ENCODE measurements at places on chromosomes 2 and 18.

- DNase-seq, result no peak
Measured at GRCh38 chr2:1491751-1492150, 78.5 kb downstream of the TPO start.

- DNase-seq, result no peak
Measured at GRCh38 chr2:124079045-124079444, 54.0 kb downstream of the CNTNAP5 start.

DNA sequence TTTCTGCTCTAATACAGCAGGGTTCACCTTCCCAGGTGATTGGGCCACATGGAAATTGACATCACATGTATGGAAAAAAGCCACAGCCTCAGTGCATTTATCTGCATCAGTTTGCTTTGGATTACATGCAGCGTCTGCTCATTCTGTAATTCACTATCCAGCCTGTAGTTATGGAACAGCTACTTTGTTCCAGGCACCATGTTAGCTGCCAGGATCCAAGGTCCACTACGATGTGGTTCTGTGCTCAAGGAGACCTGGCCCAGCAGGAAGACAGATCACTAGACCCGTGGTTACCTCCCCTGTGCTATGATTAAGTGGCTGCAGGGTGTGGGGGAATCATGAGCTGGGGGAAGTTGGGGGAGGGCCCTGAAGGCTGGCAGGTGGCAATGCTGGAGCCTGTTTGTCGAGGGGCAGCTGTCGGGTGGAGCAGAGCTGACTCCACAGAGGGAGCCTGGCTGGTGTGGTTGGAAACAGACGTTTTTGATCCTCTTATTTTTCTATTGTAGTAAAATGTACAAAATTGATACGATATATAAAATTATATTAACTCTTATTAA is 58.6 kb downstream of the TSHZ1 start:
- DNase-seq, result no peak

- DNase-seq, result no peak
Measured at GRCh38 chr18:9774150-9774549, 66.0 kb downstream of the RAB31 start.

Data from stimulated activated CD8-positive, alpha-beta memory T cell treated with anti-CD3 and anti-CD28 coated beads, Interleukin-12 subunit alpha, Interleukin-12 subunit beta, amount 100 ng/mL, for 1 hour (primary cell).